HuH-7 (cell line): ENCODE measurements at places on chromosomes 6 and 20.

DNA sequence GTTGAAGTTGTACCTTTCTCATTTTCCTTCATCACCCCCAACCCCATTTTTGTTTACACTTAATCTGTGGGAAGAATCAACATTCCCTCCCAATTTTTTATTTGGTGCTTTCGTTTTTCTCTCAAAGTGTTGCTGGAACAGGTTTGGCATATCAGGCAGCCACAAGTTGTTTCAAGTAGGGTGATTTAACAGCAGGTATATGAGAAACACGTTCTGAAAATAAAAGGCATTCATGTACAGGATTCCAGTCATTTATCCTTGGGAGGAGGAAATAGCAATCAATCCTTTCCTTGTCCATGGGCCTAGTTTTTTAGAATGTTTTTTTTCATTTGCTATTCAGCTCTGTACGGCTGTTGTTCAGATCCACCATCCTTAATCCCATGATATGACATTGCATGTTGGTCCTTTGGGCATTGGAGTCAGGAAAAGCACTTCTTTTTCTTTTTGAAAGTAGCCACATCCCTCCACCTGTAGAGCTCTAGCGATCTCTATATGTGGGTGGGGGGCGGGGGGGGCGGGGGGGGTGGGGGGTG lies 120.2 kb downstream of the JARID2 start:
- no peak for DNase-seq

DNA sequence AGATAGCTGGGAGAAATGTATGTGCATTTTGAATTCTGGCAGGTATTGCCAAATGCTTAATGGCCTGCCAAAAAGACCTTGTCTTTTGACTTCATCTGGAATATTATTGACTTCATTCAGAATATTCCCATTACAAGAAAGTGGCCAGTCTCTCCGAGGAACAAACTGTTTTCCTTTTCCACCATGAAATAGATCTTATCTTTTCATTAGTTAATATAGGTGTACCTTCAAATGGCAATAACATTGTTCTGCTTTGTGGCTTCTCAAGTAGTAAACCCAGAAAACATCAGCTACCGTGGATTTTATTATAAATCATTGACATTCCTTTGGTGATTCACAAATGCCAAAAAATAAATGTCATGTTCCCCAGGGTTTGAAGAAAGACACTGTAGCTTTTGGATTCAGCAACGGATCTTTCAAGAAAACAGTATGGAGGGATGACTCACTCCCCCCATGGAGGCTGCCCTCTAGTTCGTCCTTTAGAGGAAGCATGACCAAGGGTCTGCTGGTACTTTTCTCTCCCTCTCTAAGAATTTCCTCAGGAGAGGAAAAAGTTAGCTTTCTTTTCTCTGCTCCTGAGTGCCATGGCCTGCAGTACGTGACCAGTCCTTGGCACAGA lies 1.1 kb upstream of the RNF182 start:
- no peak for DNase-seq

- no peak for DNase-seq
These were observed 299.3 kb upstream of the ZFP64 start for GRCh38 chr20:52490711-52491430.

- DNase-seq = no peak
These were observed 528.6 kb upstream of the JARID2 start for GRCh38 chr6:14717307-14717706.

GRCh38 chr20:20000211-20000968 lies 16.8 kb upstream of the NAA20 start:
- no peak for DNase-seq

DNA sequence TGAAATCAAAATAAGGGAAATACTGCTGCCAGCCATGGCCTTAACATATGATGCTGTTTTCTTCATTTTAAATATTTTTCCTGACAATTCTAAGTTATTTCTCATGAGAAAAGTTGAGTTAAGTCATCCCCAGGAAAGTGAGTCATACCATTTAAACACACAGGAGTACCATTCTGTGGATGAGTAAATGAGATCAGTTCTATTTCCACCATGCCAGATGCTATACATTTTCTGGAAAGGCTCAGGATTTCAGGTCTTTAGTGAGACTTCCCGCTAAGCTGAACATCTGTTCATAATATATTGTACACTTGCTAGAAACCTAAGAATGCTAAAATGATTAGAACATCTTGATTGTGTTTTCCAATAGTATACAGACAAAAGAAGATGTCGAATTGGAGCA lies 256.2 kb upstream of the MANEA start:
- no peak for DNase-seq

- DNase-seq = no peak
These were observed 111.1 kb downstream of the BTBD3 start for GRCh38 chr20:12028771-12029170.
